ENCODE measurements at places on chromosomes 12 and 14.

GRCh38 chr12:793711-794110 lies 41.3 kb downstream of the WNK1 start:
- no peak for DNase-seq

- peak; percentile 28 for DNase-seq
Observed at GRCh38 chr12:89523843-89524540, 604 bp downstream of the GALNT4 start.

GRCh38 chr14:101625336-101626097 lies 64.2 kb downstream of the DIO3 start:
- DNase-seq = no peak

- DNase-seq = no peak
Observed at GRCh38 chr12:38465020-38465419, 148.4 kb downstream of the ALG10B start.

GRCh38 chr14:90815822-90816662 lies at the start of gene TTC7B:
Gene TTC7B (minus strand): TSS chr14:90816430. CDS start chr14:90816295, 135 bp downstream.
- no peak for DNase-seq

GRCh38 chr14:70801836-70802235 lies 7.5 kb downstream of the MAP3K9 start:
- no peak for DNase-seq

DNA sequence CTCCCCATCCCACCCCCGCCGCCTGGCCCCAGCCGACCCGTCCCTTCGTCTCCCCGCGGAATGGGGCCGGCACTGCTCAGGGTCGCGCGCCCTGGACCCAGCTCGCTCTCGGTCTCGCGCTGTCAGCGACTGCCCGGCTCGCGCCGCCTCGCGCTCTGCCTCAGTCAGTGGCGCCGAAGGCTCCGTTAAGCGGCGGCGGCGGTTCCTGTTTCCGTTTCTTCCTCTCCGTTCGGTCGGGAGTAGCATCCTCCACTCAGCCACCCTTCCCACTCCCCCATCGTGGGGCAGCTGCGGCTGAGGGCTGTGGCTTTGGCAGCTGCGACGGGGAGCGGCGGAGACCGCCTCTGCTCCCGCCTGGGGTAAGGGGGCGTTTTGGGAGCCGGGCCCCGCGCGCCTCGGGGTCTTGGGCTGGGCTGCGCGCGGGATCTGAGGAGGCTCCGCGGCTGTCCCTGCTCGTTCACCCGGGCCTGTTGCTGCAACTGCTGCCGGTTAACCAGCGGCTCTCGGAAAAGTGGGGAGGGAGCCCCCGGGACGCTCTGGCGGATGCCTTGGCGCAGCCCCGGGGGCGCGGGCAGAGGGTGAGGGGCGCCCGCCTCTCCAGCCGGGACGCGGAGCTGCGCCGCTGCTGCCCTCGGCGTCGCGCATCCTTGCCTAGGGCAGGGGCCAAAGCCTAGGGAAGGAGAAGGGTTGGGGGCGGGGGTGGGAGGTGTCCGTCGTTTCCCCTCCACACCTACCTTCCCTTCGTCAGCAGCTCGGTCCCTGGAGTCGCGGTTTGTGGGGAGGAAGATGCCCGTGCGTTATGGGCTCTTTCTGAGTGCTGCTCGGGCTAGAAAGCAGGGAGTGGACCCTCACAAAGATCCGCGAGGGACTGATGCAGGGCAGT lies 567 bp downstream of the FUT8 start:
- DNase-seq = peak; percentile 82

- peak; percentile 60 for DNase-seq
Observed at GRCh38 chr12:40622246-40622838, 69.9 kb upstream of the CNTN1 start.

GRCh38 chr14:44384093-44384492 lies 123.0 kb downstream of the FSCB start:
- no peak for DNase-seq

Data from iris pigment epithelial cell (primary cell).